Naive thymus-derived CD4-positive, alpha-beta T cell (primary cell): ENCODE measurements at places on chromosomes 7 and 10. TPM values are rescaled to one million over a fixed set of nuclear protein-coding genes. Genes with fewer than 3 reads are reported as not detected.
A peak's percentile ranks its signal among the peaks of the same experiment; 100 is the strongest.

- DNase-seq = no peak
Measured at GRCh38 chr7:78398576-78398975, 600.0 kb downstream of the PHTF2 start.

GRCh38 chr7:124364283-124364682 is 331.4 kb upstream of the TMEM229A start:
- DNase-seq = no peak

DNA sequence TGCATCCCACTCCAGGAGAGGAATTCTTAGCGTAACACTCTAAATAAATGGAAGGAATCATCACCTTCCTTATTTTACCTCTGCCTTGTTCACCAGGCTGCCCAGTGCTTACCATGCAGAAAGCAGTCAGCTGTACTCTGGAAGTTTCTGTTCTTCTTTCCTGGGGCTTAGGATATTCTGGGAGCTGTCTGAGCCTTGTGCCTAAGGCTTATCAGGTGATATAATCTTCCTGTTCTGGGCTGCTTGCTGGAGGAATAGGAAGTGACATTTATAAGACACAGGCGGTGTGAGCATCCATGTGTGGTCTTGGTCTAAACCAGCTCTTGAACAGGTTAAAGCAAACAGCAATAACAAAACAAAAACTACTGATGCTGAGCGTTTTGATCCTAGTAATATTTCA is 13.5 kb downstream of the KCTD7 start:
- DNase-seq = no peak

DNA sequence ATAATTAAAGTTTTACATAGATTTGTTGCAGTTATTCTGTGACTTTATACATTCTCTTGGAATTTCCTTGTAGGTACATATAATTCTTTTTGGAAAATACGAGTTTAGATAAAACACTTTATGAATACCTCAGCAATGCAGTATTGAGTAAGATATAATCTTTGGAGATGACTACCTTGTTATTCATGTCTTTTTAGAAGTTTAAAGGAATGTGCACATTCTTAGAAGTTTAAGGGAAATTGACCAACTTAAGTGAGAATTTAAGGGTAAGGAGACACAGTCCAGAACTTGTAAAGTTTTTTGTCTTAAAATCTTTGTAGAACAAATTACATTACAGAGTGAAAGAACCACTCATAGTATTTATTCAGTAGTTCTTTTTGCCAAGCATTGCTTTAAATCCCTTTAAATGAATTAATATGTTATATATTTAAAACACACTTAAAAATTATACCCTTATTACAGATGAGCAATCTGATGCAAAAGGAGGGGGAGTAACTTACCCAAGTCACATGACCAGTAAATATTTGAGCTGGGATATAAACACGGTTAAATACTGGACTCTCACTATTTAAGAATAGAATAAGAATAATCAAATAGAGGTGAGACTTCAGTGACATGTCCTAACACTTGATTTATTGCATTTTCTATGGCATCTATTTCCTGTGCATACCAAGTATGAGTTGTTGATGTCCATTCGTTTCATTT is 139.5 kb upstream of the FERD3L start:
- DNase-seq = no peak

MYL10 gene
- total RNA-seq = not detected in 2 replicates

GRCh38 chr10:57314046-57314445 is 953.0 kb upstream of the ZWINT start:
- no peak for DNase-seq

GRCh38 chr10:71432956-71433767 is 36.4 kb downstream of the CDH23 start:
- DNase-seq = no peak

DNA sequence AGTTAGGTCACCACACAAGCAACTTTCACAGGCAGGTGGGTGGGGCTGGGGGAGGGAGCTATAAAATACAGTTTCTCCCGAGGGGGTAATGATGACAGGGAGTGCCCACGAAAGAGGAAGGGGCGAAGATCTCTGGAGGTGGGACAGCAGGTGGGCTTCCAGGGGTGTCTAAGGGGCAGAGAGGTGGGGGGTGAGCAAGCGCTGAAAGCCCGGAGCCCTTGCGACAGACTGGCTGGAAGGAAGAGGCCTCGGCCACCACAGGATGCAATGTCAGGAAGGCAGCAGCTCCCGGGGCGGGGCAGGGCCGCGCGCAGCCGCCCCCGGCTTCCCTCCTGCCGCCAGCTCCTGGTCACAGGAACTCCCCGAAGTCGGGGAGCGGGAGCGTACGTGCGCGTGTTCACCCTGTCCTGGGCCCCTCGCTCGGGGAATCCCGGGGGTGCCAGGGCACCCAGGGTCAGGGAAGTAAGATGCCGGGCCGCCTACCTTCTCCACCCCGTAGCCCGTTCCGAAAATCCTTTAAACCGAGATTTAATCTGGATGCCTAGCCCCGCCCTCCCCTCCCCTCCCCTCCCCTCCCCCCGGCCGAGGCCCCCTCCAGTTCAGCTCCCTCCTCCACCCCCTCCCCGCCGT is 105.2 kb upstream of the PPIF start:
- DNase-seq = peak; percentile 31

ADAM22 gene
- 5.1 TPM for total RNA-seq

DNA sequence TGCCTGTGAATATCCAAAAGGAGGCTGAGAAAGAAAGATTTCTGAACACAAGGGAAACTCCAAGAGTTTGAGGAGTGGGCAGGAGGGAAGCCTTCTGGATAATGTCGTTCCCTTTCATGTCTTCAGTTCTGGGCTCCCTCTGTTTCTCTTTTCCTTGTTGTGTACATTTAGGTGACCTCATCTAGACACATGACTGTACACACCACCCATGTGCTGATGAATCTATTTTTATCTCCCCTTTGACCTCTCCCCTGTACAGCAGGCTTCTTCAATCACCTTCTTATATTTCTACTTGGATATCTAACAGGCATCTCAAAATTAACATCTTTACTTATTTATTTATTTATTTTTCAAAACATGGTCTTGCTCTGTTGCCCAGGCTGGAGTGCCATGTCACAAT is 363.1 kb downstream of the GATA3 start:
- no peak for DNase-seq

DNA sequence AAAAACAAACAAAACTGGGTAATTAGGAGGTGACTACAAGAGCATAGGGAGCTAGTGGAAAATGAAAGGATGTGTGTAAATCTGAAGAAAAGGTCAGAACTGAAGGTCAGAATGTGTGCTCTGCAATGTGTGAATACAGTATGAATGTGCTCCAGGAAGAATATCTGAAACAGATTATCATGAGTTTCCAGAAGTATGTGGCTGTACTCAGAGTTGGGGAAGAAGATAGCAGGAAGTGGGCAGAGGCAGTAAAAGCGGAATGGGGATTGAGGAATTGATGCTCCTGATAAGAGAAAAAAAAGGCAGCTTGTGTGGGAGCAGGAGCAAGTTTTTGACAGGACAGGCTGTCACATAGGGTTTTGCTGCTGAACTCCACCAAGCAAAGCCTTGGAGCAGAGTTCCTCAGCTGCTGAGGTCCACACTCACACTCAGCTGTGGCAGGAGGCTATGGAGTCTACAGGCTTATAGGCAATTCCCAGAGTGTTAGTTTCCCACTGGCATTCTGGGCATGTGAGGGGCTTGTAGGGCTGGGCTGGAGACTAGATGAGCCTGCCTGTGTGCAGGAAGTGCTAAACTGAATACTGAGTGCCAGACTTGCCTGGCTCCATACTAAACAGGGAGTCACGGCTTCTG is 22.9 kb downstream of the H2AZ2 start:
- DNase-seq = no peak

DNA sequence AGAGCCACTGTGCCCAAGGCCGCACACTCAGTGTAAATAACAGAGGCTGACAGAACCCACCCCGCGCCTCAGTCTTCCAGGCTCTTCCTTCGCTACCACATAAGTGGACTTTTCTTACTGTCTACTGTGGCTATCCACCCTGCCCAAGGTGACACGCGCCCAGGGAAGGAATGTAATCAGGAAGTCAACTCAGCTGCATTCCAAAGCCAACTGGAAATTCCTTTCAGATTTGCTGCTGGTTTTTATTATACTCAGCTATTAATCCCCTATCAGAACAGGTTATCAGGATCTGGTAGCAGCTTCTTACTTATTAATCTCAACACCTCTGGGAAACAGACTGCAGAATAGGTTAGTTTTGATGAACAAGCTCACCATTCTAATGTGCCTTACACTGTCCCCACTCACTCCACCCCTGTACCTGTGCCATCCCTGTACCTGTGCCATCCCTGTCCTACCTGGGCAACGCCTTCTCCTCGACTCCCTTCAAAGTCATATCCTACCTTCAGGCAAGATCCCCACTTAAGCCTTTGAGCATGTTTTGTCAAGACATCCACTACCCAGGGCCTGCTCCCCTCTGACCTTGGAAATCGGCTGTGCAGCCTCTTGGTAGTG is 90.7 kb downstream of the NHLRC2 start:
- DNase-seq = no peak

CYP2C18 gene
- not detected for total RNA-seq

TRIL gene
- total RNA-seq = not detected

RPEL1 gene
- not detected for total RNA-seq

DNA sequence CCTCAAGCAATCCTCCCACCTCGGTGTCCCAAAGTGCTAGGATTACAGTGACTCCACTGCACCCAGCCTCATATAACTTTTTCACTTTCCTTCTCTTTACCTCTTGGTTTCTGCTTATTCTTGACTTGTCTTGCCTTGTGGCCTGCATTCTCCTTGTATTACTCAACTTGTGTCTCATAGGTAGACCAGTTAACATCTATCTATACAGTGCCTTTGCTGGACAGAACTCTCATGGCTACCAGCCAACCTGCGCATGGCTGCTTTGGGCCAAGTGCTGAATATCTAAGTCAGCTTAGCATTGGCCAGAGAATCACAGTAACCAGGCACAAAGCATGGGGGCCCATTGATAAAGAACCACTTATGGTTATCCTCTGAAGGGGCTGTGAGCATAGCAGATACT is 42.6 kb upstream of the ZNRF2 start:
- DNase-seq = no peak

DNA sequence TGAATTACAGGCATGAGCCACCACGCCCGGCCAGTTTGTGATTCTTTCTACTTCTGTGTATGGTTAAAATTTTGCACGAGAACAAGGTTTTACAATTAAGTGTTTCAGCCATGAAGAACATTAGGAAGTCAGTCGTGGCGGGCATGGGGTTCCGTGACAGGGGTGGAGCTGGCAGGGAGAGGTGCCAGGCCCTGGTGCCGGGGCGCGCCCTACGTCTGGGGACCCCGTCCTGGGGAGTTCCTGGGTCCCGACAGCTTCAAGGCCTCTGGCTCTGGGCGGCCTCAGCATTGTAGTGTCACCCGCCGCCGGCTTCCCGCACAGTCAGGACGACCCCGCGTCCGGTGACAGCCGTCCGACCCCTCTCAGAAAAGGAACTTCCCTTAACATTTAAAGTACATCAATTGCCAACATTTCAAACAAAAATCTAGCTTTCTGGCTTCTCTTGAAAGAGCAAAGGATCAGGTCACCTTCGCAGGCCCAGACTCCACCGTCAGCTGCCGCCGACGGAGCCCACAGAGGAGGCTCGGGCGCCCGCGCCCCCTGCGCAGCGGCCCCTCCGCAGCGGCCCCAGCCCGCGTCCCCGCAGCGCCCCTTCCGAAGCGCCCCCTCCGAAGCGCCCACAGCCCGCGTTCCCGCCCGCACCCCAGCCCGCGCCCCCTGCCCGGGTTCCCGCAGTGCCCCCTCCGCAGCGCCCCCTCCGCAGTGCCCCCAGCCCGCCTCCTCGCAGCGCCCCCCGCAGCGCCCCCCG is 23.2 kb upstream of the MKI67 start:
- no peak for DNase-seq

DNA sequence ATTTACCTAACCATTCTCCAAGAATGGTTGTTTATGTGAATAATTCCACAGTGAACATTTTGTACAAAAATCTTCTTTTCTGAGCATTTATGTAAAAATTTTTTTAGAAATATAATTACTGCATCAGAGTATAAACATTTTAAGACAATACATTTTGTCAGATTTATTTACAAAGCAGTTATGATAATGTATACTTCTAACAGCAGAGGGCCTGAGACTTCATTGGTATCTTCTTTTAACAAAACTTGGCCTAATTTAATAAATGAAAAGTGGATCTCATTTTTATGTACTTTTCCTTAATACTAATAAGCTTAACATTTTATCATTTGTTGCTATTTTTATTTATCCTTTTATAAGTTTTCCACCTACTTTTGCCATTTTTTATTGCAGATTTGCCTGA is 69.4 kb downstream of the HECTD2 start:
- DNase-seq = no peak

GALNT17 gene
- not detected for total RNA-seq

DNA sequence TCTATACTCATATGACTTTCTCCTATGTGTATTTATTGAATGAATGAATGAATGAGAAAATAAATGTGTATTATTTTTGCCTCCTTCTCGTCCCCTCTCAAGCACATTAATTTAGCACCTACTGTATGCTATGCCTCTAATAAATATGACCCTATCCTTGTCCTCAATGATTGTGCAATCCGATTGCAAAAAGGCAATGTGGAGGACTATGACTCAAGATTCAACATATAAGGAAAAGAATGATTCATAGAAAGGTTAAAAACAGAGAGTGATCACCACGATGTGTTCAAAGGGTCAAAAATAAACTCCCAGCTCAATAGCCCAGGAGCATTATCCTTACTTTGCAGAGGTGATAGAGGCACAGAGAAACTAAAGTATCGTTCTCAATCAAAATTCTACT is 322.8 kb upstream of the SORCS1 start:
- no peak for DNase-seq

GRCh38 chr10:60828489-60828852 is 50.2 kb downstream of the CDK1 start:
- no peak for DNase-seq

GRCh38 chr10:119562097-119562496 is 19.6 kb upstream of the RGS10 start:
- DNase-seq = no peak

FAM107B gene
- total RNA-seq = 167 and 174 TPM in 2 replicates

GRCh38 chr7:44534501-44534900 is 6.6 kb downstream of the NPC1L1 start:
- peak; percentile 17 for DNase-seq
